ENCODE measurements at places on chromosomes 2 and 18.

GRCh38 chr2:72096181-72096580, 51.5 kb downstream of the CYP26B1 start:
- DNase-seq: no peak

- DNase-seq: no peak
Measured at GRCh38 chr2:174560737-174561136, 36.9 kb downstream of the WIPF1 start.

DNA sequence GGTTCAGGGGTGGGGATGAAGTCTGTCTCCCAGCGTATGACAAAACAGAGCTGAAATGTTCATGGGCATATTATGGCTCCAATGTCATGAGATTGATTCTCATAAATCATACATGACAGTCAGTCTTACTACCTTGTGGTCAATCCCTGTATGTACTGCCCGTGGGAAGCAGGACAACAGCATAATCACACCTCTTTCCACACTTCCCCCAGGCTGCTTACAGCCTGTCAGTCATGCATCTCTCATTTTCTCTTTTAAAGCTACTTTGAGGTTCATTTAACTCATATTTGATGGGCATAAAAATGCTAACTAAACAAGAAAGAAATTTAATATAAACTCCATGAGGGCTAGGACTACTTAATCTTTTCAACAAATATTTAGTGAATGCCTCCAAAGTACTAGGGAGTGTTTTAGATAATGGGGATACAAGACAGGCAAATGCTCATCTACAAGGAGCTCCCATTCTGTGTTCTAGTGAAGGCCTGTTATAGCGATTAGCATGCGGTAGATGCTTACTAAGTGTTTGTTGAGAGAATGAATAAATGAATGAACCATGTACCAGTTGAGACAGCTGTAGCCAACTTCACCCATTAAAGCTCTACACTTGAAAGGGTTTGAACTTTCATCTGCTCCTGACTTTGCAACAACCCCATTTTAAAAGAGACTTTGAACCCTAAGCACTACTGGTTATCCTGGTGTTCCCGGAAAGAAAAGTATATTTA, 89.1 kb downstream of the ALPK2 start:
- no peak for DNase-seq

DNA sequence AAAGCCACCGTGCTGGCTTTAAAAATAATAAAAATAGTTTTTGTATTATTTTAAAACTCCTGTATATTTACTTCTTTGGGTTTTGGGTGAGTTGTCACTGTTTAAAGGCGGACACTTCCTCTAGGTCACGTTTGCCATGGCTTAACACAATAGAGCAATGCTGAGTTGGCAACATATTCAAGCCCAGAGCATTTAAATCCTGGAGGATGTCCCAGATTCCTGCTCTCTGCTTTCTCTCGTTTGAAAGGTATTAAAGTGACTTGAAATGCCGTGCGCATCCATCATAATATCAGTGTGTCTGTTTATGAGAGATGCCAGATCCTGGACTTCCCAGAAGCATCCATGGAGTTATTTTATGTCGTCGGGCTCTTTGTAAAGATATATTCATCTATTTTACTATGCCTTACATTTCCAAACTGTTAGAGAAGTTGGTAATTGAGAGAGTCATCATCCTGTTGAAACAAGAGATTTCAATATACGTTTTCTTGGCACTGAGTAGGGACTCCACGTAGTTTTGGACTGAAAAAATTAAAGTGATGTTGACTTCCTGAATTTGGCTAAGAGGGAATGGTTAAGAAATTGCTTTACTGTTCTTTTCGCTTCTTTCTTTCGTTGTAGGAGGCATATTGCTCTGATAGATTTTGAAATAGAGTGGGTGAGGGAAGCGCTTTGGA, 150.6 kb downstream of the ZNF236 start:
- DNase-seq: no peak

GRCh38 chr2:238551091-238551490, 124.4 kb downstream of the ASB1 start:
- no peak for DNase-seq

DNA sequence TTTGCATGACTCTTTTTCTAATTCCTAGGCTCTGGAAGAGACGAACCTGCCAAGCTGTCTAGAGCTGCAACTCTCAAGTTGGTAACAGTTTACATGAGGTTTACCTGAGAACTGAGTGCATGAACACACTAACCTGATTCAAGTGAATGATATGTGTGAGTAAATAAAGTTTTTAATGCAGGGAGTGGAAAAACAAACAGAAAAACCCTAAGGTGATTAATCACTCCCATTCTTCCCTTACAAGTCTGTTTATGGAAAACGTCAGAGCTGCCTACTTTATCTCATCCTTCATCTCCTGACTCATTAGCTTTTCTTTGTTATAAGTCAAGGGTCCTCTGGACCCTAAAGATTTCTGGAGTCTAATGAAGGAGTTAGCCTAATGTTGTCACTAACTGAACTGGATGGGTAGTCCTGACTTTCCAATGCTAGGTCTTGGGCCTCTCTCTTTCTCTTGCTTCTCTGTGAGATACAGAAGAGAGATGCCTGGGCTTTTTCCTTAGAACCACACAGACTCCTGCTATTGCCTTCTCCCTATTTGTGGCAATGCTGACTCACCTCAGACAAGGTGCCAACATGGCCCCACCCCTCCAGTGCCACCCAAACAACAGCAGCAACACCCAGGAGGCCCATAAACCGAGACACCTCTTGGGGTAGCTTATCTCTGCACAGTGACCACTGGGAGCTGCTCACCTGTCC, 952.4 kb downstream of the EPHA4 start:
- no peak for DNase-seq

DNA sequence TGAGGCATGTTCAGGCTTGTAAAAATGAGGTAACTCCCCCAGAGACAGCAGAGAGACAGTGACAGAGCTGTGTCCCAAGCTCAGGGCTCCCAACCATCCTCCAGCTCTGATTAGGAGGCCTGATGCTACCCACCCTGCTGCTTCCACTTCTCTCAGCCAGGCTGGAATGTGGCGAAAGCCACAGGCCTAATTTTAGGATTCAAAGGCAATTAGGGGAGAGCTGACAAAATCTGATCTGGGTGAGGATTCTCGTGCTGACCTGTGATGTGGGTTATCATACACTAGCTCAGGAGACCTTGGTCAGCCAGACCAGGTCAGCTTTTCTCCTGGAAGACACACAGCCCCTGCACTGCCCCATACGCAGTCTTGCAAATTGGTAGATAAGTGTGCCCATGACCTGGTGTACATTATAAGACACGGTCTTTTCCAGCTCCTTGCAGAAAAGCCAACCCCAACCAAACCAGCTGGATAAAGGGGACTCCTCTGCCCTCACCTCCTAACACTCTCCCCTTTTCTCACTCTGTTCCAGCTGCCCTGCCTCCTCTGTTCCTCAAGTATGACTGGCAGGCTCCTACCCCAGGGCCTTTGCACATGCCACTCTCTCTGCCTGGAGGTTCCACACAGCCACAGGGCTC, 225.9 kb downstream of the MGAT5 start:
- DNase-seq: no peak

DNA sequence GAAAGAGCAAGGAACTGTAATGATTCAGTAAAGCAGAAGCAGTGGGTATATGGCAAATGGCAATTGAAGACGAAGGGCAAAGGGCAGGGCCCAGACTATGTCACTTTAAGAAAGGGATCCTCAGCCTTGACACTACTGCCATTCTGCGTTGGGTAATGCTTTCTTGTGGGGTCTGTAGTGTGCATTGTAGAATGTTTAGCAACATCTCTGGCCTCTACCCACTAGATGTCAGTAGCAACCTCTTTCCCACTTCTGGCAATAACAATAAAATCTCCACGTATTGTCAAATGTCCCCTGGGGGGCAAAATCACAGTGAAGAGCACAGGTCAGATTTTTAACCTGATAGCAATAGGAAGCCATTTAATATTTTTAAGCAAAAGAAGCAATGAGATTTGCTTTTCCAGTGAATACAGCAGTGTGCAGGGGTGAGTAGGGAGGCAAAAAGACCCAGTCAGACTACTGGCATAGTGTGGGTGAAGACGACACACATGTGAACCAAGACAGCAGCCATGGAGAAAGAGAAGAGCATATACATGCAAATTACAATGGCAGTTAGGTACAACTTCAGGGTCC, 209.5 kb downstream of the DYM start:
- no peak for DNase-seq

DNA sequence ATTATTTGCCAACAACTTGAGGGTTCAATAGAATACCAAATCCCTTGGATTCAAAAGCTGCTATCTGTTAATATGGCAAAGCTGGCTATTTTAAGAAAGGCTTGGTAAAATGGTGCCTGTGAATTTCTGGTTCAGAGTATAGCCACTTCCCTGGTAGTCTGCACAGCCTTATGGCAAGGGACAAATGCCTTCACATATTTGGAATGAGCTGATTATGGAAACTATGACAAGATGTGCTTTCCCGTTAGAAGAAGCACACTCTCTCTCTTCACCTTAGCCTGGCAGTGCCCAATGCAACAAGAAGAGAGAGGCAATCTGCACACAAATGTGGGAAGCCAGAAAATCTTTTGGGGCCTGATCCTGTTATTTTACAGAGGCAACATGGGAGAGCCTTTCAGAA, 47.5 kb upstream of the MAP3K20 start:
- DNase-seq: no peak

- no peak for DNase-seq
Measured at GRCh38 chr2:86443631-86444350, 2.6 kb downstream of the KDM3A start.

DNA sequence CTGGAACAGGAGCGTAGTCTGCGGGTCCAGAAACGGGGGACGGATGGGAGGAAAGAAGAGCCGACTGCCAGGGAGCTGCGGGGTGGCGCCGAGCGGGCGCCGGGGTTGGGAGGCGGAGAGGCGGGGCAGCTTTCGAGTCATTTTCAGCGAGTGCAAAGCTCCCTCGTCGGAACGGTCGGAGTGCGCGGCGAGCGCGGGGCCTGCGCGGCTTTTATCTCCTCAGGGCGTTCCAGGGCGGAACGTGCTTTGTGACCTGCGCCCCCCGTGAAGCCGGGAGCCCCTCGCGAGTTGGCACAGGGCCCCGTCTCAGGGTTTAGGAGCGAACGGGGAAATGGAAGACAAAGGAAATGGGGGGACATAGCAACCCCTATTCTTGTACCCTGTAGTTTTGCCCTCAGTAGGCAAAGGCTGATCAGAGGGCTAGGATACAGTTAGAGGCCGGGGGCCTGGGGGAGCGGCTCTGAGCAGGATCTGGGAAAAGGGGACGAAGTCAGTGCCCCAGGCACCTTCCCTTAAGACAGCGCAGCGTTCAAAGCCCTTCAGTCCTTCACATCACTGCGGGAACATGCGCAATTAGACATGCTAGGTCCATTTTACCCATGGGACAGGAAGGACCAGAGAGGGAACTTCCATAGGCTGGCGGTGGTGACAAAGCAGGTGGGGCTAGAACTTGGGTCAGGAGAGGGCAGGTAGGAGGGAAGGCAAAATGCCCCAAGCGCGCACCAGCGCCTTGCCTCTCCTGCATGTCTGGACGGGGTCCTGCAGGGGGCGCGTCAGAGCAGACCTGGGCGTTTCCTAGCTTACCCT, 60.1 kb upstream of the IL1RL1 start:
- DNase-seq: peak; percentile 87

- DNase-seq: no peak
Measured at GRCh38 chr18:5166606-5167280, 30.3 kb downstream of the AKAIN1 start.

- DNase-seq: no peak
Measured at GRCh38 chr2:40820319-40820718, 368.4 kb upstream of the SLC8A1 start.

- DNase-seq: no peak
Measured at GRCh38 chr2:160916300-160916699, 243.9 kb upstream of the TANK start.

DNA sequence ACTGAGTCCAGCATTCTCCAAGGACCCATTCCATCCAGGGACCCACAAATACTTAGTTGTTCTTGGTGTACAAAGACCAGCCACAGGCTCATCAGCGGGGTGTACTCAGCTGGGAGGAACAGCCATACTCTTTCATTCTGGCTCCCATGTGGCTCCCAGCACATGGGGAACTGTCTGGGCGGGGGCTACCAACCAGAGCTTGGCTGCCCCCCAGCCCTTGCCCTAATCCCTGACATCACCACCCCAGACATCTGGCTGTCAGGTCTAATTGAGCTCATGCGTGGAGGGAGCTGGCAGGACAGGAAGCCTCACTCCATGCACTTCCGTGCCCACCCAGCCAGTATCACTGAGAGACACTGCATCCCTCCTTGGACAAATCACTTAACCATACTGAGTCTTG, 283.6 kb downstream of the DYSF start:
- DNase-seq: no peak

DNA sequence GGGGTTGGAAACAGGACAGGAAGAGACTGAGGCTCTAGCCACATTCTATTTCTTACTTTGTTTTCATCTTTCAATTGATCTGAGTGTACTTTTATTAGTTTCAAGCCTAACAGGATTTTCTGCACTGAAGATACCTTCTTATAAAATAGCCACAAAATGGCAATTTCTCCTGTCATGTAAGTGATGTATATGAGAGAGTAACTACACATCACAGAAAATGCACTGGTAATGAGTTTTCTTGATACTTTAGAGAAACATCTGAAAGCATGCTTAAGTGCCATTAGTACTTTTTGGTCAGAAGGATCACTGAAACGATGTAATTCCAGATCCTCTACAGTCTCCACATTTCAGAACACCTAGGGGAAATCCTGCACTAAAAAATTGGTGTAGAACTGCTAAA, 104.8 kb downstream of the CABYR start:
- no peak for DNase-seq

DNA sequence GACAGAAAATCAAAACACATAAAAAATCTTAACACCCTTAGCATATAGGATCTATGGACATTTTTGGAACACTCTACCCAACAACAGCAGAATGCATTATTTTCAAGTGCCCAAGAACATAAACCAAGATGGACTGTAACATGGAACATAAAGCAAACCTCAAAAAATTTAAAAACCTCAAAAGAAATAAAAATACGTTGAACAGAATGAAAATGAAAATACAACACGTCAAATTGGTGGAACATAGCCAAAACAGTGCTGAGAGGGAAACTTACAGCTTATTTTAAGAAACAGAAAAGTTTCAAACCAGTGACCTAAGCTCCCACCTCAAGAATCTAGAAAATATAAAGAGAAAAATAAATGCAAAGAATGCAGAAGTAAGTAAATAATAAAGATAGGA, 58.3 kb upstream of the BCL2L11 start:
- peak; percentile 2 for DNase-seq

- DNase-seq: no peak
Measured at GRCh38 chr2:239688840-239689239, 288.0 kb upstream of the HDAC4 start.

DNA sequence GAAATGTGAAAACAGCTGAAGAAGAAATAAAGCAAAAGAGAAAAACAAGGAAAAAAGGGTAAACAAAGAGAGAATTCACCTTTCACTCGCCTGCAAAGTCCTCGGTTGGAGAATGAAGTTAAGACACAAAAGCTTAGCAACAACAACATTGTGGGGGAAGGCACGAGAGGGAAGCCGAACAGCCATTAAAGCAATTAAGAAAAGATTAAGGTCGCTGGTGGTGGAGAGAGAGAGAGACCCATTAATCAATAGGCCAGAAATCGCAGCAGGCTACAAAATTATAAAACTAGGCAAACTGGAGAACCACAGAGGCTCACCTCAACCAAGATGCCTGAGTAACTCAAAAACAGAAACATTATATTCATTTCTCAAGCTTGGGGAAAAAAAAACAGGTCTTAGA, 120.0 kb upstream of the SIX3 start:
- DNase-seq: no peak

GRCh38 chr2:115199966-115200365, 757.5 kb downstream of the DPP10 start:
- no peak for DNase-seq

- DNase-seq: no peak
Measured at GRCh38 chr2:72326759-72327158, 179.1 kb upstream of the CYP26B1 start.
